GM12878 (cell line): ENCODE measurements at places on chromosomes 5 and 9.
A peak's percentile ranks its signal among the peaks of the same experiment; 100 is the strongest.

DNA sequence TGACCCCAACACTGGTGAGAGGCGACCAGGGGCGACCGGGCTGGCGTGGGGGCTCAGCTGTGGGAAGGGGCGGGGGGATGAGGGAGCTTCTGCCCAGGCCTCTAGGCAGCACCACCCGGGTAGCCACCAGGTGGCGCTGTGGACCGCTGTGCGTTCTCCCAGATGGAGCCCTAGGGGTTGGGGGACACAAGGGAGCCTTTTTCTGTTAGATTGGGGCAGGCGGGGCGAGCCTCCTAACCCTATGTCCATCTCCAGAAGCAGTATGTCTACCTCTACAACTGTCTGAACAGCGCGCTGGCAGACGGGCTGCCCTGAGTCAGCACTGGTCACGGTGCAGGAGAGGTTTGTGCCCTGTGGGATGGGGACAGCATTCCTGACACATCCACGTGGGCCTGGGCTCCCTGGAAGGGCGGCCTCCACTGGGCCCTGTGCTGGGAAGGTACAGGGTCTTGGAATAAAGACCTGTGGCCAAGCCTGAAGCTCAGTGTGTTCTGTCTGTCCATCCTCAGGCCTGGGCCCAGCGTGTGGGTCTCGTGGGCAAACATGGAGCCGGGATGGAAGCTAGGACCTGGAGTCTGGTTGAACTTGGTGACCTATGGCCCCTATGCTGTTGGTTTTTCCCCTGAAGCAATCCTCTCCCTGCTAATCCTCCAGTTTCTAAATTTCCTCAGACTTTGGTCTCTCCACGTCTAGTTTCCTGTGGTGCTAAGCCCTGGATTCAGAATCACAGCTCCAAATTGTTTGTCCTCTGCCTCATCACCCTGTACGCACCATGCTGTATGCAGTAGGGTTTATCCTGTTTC is 23.1 kb upstream of the SPTLC1 start:
- no peak for DNase-seq

DNA sequence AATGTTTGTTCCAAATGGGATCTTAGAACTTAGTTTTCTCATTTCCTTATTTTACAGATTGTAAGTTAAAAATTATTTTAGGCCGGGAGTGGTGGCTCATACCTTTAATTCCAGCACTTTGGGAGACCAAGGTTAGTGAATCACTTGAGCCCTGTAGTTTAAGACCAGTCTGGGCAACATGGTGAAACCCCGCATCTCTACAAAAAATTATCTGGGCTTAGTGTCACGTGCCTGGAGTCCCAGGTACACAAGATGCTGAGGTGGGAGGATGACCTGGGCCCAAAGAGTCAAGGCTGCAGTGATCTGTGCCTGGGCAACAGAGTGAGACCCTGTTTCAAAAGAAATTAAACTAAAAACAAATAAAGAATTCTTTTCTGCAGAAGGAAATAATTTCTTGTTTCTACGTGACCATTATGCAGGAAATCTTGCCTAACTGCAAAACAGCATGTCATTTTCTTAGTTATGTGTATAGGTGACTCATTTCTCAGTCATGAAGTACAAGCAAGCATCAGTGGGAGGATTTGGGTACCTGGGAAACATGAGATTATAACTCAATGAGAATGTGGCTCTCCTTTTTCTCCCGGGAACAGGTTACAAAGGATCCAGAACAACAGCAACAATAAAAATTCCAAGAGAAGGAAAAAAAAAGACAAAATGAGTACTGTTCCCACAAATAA is 375.1 kb upstream of the ST8SIA4 start:
- DNase-seq, result no peak

- DNase-seq, result no peak
Observed at GRCh38 chr5:60810438-60811085, 33.5 kb downstream of the ELOVL7 start.

GRCh38 chr9:37324261-37324683 is 98.2 kb upstream of the GRHPR start:
- peak; percentile 43 for DNase-seq

- DNase-seq, result no peak
Observed at GRCh38 chr5:389197-389821, 53.7 kb upstream of the EXOC3 start.
